Fibroblast of skin of scalp (primary cell): ENCODE measurements at places on chromosomes 4 and X.
A peak's percentile ranks its signal among the peaks of the same experiment; 100 is the strongest.

- no peak for DNase-seq
Measured at GRCh38 chr4:7472442-7473013, 37.8 kb upstream of the PSAPL1 start.

- no peak for DNase-seq
Measured at GRCh38 chr4:59818656-59819055, 1381.5 kb upstream of the ADGRL3 start.

DNA sequence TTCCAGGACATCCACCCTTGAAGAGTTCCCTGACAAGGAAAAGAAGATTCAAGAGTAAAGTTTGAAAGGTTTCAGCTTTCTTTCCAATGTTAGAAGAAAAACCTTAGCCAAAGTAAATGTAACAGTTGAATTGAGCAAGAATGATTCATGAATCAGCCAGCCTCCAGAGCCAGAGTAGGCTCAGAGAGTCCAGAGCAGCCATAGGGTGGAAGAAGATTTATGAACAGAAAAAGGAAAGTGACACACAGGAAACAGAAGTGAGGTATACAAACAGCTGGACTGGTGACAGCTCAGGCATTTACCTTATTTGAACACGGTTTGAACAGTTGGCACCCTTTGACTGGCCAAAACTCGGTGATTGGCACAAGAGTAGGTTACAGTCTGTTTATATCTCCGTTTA is 63.2 kb downstream of the QDPR start:
- DNase-seq = peak; percentile 53

GRCh38 chr4:23937173-23937572 is 47.3 kb upstream of the PPARGC1A start:
- peak; percentile 61 for DNase-seq

DNA sequence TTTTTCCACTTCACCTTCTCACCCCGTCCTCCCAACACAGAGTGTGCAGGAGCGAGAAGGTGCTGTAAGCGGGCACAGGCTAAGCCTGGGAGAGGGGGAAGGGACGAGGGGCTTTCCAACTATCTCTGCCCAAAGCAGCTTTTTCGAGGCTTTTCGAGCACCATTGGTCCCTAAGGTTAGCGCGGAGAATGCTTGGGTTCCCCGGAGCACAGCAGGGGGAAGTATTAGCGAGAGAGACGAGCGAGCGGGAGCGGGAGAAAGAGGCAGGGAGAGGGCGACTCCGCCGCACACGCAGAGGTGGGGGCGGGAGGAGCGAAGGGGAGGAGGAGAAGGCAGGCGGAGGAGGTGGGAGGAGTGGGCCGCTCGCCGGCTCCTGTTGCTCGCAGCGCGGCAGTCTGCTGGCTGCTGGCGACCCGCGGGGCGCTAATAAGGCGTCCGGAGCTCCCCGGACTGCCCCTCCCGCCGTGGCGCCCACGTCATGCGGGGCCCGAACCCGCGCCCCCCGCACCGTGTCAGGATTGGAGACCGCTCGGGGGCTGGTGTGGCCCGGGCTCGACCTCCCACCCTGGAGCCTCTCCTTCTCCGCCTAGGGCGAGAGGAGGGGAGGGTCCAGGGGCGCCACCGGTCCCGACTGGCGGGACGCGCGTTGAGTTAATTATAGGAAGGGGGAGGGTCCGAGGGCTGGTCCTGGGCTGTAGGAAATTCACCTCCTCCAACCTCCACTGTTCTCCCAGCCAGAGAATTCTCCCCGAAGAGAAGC is at the start of gene ADAMTS3:
Gene ADAMTS3 (minus strand): TSS at position 263 of the 760 bp plus-strand sequence. CDS start 459 bp downstream, outside the sequence.
- peak; percentile 56 for DNase-seq

- no peak for DNase-seq
Measured at GRCh38 chrX:92270936-92271855, 492.0 kb downstream of the PCDH11X start.

GRCh38 chrX:3962511-3963311 is 249.3 kb upstream of the PRKX start:
- peak; percentile 15 for DNase-seq

- DNase-seq = no peak
Measured at GRCh38 chr4:17082186-17082585, 183.7 kb upstream of the LDB2 start.

- no peak for DNase-seq
Measured at GRCh38 chr4:168683595-168683994, 186.7 kb downstream of the PALLD start.

DNA sequence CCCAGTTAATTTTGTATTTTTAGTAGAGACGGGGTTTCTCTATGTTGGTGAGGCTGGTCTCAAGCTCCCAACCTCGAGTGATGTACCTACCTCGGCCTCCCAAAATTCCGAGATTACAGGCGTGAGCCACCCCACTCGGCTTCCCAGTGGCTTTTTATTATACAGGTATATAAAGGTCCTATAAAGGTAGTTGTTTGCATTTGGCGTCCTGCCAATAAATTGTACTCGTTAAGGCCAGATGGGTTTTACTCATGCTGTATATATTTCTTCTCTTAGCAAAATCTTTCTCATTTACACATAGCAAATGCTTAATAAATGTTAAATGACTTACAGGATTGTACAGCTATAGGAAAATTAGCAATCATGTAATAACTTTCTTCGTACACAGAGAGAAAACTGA is 6.9 kb downstream of the SHROOM3 start:
- no peak for DNase-seq

GRCh38 chrX:43853225-43853828 is 28.9 kb downstream of the MAOB start:
- DNase-seq = no peak

DNA sequence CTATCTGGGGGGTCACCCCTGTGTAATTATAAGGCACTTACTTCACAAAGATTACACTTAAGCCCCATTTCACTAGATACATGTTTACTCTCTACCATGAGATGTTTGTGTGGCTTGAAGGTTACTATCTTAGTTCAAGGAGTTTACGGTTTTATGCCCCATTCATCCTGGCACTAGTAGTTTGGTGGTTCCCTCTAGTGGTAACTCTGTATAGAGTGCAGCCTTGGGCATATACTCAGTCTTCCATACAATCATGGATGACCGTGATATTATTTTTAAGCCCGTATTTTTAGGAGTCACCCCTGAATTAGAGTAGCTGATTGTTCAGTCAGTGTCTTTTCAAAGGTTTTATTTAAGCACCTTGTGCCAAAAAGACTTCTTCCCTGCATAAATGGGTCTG is 109.9 kb upstream of the FAM47C start:
- DNase-seq = peak; percentile 0

- DNase-seq = no peak
Measured at GRCh38 chr4:158666892-158667291, 4.8 kb downstream of the C4orf46 start.

DNA sequence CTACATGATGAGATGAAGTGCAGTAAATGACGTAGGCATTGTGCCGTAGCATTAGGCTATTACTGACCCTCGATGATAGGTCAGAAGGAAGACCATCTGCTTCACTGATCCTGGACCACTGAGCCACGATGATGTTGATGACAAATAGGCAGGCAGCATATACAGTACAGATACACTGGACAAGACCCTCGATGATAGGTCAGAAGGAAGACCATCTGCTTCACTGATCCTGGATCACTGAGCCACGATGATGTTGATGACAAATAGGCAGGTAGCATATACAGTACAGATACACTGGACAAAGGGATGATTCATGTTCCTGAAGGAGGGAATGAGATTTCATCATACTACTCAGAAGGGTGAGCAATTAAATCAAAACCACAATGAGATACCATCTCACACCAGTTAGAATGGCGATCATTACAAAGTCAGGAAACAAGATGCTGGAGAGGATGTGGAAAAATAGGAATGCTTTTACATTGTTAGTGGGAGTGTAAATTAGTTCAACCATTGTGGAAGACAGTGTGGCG is 50.9 kb downstream of the BEND4 start:
- DNase-seq = no peak

GRCh38 chr4:57777876-57778275 is 667.7 kb upstream of the IGFBP7 start:
- DNase-seq = no peak

DNA sequence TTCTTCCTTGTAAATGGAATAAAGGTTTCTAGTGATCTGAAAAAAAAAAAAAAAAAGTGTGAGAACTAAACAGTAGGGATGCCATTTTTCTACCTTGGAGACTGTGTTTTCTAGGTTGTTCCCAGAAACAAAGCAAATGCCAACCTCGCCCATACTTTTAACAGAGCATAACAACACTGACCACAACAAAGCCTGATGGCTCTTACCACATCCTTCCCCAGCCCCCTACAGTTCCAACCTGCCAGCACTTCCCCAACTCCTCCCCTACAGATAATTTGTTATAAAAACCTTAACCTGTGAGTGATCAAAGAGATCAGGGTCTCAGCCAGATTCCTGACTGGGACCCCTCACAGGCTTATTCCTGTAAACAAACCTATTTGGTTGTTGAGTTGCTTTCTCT is 940.0 kb downstream of the SH3BGRL start:
- no peak for DNase-seq

GRCh38 chr4:6332042-6332668 is 62.5 kb downstream of the WFS1 start:
- peak; percentile 10 for DNase-seq

DNA sequence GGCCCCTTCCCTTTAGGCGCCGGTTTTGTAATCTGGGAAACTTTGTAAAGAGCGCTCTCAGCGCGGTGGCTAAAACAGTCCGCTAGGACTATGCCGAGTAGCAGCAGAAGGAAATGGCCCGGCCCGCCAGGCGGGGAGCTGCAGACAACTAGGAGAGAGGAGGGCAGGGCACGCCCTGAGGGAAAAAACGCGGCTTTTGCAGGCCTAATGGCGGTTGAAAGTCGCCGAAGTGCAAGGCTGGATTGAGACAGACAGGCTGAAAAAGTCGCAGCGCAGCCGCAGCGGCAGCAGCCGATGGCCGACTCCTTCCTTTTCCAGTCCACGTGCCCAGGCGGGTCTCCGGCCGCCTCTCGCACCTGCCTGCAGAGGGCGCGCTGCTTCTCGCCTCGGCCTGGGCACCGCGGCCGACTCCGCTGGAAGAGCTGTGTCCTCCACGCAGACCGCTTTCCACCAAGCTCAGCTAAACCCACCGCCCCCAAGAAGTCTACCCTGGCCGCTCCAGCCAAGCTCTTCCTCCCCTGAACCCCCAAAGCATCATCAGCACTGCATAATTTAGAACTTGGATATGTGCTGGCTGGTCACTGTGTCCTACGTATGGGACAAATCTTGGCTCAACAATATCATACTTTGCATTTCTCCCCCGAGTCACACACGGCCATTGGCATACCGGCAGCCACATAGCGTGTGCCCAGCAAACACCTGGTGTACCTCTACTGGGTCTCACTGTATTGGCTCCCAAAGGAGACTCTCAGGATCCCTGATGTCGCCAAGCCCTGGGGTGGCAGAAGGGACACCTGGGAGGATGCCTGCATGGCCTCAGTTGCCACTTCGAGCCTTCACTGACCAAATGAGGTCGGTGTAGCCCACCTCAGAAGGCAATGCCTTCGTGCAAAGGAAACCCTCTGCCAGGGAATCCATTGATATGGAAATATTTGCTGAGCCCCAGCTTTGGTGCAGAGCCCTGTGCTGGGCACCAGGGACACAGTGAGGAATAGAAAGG is 14.5 kb downstream of the SLC25A5 start:
- peak; percentile 54 for DNase-seq

- DNase-seq = peak; percentile 28
Measured at GRCh38 chr4:57943682-57944081, 833.5 kb upstream of the IGFBP7 start.

DNA sequence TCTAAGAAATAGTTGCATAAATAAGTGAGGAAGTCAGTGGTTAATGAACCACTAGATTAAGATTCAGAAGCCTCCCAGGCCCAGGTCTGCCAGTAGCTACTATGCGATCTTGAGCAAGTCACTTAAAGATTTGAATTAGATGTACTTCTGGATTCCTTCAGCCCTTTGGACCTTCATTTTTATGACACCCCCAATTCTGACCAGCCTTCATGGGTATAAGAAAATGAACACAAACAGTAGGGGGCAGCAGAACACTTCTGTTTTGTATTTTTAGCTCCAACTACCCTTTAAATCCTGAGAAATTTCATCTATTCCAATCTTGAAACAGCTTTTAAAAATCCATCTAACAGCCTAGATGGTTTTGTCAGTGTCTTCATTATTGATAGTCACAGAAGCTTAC is 19.0 kb downstream of the TMEM47 start:
- peak; percentile 45 for DNase-seq

GRCh38 chr4:686413-687040 is 2.4 kb downstream of the SLC49A3 start:
- no peak for DNase-seq

DNA sequence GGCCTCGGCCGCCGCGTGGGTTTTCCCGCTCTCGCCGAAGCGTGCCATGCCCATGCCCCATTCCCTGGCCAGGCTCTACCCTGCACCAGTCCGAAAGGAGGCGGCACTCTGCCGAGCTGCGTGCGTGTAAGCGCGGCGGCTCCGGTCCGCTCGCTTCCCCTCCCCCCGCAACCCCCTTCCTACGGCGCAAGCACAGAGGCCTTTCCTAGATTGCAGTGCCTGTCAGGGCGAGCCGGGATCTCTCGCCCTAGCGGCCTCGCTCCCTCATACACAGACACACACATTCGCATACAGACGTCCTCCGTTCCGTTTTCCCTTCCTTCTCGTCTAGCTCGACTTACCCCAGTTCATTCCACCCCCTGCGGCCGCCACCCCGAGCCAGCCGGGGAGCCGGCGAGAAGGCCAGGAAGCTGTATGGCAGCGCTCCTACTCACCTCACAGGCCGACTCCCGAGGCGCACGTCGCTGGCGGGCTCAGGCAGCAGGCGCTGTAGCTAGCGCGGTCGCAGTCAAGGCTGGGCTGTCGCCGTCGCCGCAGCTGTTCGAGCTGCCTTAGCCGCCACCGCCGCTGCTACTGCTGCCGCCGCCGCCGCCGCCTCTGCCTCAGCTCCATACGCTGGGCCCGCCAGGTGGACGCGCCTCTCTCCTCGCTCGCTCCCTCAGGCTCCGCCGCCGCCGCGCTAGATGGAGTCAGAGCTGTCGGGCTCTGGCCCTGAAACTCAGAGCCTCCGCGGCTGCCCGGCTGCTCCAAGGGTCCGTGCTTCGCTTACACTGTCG is 615 bp downstream of the NEXMIF start:
- DNase-seq = peak; percentile 5
